H7 (cell line): ENCODE measurements at places on chromosomes 2 and 18.

DNA sequence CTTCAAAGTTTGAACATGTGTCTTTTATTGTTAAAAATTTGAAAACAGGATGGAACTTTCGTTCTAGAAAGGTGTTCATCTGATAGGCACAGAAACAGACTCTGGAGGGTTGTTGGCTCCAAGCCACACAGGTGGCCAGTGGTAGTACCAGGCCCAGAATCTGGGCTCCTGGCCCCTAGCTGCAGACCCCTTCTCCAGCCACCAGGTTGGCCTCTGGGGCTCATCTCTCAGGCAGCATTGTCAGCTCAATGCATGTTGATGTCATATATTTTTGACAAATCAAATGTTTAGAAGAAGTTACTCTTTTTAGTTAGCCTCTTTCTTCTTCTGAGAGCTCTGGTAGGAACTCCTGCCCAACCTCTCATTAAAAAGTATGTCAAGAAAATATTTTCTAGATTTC is 34.5 kb upstream of the CHRNA1 start:
- DNase-seq = no peak

DNA sequence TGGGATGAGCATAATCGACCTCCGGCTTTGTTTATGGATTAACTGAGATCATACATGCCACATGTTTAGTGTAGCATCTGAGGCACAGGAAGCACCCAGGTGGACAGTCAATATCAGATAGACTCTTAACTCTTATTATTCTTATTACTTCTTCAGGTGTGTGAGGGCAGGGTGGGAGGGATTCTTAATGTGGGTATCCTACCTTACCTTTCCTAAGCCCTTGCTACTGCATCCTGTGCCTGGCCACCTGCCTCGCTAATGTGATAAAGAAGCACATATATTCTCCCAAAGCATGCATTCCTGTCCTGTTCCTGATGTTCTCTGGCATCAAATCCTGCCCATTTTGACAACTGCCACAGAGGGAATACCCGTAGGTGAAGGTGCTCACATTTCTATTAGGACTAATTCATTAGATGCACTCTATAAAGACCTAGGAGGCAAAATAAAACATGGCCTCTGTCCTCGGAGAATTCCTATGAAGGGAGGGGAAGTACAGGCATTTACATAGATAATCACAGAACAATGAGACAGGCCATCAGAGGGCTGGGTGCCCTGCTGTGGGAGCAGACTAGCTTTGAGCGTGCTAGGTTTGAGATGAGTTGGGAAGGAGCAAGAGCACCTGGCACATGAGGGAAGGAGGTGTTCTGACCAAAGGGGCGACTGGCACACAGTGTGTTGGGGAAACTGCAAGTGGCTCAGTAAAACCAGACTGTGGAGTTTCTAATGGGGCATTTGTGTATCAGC is 19.5 kb upstream of the CELF4 start:
- DNase-seq = peak; percentile 79

DNA sequence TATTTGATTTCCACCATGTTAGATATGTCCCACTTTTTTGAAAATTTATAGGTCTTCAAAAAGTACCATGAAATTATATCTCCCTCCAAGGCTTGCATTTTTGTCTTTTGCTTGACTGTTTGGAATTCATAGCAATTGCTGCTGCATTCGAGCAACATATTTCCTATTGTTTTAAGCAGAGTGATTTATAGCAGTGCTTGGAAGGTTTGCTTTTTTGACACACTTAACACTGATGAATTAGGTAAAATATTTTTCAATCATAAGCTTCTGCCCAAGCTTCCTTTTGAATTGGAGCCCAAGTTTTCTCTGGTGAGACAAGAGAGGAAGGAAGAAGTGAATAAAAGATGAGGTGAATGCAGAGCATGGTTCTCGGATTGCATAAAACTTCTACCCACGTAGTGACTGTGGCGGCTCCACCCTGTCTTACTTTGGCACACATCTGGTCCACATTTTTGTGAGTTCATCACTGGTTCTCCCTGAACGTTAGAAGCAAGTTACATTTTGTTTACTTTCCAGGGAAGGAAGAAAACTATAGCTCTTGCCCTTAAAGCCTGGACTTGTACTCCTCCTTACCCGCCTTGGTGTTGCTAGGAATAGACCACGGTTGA is 667.0 kb downstream of the TSN start:
- no peak for DNase-seq

DNA sequence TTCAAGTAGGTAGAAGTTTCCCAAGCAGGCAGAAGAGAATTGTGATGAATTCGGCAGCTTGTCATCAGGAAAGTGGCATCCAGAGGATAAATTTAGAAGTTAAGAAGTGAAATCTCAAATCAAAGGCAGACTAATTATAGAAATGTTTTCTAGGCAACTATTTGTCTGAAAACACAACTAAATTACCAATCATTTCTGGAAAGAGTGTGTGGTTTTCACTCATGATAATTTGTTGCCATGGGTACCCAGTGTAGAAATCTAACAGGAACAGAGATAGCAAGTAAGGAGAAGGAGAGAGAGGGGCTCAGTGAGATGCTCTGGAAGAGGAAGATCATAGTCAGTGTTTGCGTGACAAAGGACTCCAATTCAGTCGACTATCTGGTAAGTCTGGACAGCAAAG is 208.1 kb downstream of the NCKAP5 start:
- DNase-seq = no peak

GRCh38 chr2:134707330-134707676 is 11.5 kb downstream of the TMEM163 start:
- no peak for DNase-seq

- DNase-seq = no peak
Observed at GRCh38 chr18:59719544-59720181, 22.4 kb upstream of the CCBE1 start.

- no peak for DNase-seq
Observed at GRCh38 chr2:33229646-33230045, 246.8 kb upstream of the RASGRP3 start.

- no peak for DNase-seq
Observed at GRCh38 chr2:222752746-222753145, 81.3 kb downstream of the MOGAT1 start.

GRCh38 chr2:66874411-66874810 is 439.5 kb downstream of the MEIS1 start:
- no peak for DNase-seq

- no peak for DNase-seq
Observed at GRCh38 chr2:132984731-132985130, 314.7 kb upstream of the LYPD1 start.

GRCh38 chr2:62956651-62957050 is 94.0 kb upstream of the OTX1 start:
- no peak for DNase-seq

DNA sequence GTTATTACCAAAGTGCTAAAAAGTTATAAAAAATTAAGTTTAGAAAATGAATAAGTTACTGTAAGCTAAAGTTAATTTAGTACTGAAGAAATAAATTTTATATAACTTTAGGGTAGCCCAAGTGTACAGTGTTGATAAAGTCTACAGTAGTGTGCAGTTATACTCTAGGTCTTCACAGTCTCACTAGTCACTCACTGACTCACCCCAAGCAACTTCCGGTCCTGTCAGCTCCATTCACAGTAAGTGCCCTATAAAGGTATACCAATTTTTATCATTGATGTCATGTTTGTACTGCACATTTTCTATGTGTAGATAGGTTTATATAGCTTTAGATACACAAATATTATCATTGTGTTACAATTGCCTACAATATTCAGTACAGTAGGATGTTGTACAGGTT is 518.3 kb upstream of the PIK3C3 start:
- DNase-seq = no peak

- DNase-seq = no peak
Observed at GRCh38 chr18:32707147-32707546, 65.7 kb downstream of the KLHL14 start.

- DNase-seq = peak; percentile 73
Observed at GRCh38 chr2:56191617-56192016, 7.8 kb downstream of the CCDC85A start.

DNA sequence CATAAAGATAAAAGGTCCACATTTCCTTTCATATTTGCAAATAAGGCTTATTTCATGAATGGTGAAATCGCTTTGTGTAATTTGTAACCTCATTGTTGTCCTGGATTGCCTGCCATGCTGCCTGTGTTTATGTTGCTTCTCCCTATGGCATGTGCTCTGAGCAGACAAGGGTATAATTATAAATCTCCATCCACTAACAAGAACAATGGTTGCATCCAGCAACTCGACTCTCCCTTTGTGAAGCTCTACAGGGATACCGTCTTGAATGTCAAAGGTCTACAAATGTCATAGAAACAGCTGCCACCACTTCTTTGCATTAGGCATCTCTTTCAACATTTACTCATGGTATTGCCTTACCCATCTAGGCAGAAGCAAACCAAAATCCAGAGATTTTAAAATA is 209.6 kb downstream of the SLC8A1 start:
- DNase-seq = peak; percentile 35

DNA sequence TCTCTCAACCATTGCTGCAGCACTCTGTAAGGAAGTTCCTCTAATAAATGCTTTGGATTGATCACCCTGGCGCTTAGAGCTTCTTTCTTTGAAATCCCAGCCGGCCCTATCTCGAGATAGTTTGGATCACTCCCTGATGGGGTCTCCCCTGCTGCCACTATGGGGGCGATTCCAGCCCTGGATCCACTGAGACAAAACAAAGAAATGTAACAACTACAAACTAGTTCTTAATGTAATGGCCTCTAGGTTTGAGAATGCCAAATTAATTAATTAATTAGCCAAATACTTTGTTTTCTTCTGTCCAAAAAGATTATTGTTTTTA is 15.2 kb downstream of the SRSF7 start:
- no peak for DNase-seq

GRCh38 chr18:11260961-11261461 is 111.6 kb upstream of the PIEZO2 start:
- peak; percentile 56 for DNase-seq

- no peak for DNase-seq
Observed at GRCh38 chr2:187552828-187553681, 1.2 kb downstream of the TFPI start.

GRCh38 chr2:9263428-9263827 is 56.8 kb downstream of the ASAP2 start:
- DNase-seq = no peak

GRCh38 chr2:195820867-195821565 is 164.0 kb downstream of the SLC39A10 start:
- no peak for DNase-seq

DNA sequence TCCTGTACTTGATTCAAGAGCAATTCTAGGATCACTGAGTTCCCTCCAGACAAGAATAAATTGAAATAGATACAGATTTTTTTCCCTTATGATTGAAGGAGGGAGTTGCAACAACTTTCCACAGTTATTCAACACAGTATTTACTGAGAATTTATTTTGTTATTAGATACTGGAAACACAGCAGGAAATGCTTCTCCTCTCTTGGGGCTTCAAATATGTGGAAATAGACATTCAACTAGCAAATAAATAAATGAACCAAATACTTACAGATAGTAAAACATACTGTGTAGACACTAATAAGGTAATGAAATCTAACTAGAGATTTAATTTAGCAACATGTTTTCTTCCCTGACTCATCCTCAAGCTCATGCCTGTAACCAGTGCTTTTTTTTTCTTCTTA is 169.2 kb downstream of the LNPK start:
- no peak for DNase-seq

DNA sequence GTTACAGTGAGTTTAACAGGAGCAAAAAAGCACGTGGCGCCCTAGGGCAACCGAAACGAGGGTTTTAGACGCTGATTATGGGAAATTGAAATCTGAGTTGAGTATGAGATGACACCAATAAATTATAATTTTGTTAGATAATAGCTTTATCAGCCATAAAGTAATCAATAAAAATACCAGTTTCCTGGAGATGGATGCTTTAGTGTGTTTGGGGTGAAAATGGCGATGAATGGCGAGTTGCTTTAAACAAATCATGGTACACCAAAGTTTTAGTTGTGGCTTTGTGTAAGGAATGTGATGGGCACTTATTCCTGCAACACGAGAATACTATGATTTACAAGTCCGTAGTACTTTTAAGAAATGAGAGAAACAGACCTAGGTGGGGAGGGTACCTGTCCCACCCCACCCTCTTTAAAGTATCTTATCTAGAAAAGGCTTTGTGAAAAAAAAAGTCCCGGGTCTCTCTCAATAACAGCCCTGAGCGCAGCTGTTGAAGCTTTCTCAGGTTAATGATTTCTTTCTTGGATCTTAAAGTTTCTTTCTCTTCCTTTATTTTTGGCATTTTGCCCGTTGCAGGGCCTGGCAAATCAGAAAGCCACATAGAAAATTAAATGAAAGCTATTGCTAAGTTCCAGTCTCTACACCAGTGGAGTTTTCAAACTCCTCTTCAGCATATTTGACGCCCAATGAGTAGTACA is 1.5 kb upstream of the RRM2 start:
- DNase-seq = no peak

GRCh38 chr2:14781142-14781541 is 148.6 kb downstream of the LRATD1 start:
- DNase-seq = no peak

GRCh38 chr2:173854840-173855239 is 110.3 kb downstream of the SP3 start:
- no peak for DNase-seq

DNA sequence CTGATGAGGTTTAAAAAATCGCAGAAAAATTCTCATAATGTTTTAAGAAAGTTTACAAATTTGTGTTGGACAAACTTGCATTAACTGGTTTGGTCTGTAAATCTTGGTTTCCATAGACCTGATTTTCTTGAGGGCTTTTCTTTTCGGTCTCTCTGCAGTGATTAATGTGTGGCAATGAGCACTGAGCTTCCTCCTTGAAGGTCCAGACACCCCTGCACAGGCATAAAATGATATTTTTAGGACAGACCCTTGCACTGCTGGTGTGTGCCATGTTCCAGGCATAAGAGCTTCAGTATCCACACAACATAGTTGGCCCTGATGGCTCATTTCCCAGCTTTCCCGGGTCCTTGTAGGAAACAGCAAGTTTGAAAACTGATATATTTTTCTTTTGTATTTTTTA is 33.7 kb downstream of the MRPL33 start:
- no peak for DNase-seq

- no peak for DNase-seq
Observed at GRCh38 chr2:27823569-27823968, 52.0 kb downstream of the MRPL33 start.

DNA sequence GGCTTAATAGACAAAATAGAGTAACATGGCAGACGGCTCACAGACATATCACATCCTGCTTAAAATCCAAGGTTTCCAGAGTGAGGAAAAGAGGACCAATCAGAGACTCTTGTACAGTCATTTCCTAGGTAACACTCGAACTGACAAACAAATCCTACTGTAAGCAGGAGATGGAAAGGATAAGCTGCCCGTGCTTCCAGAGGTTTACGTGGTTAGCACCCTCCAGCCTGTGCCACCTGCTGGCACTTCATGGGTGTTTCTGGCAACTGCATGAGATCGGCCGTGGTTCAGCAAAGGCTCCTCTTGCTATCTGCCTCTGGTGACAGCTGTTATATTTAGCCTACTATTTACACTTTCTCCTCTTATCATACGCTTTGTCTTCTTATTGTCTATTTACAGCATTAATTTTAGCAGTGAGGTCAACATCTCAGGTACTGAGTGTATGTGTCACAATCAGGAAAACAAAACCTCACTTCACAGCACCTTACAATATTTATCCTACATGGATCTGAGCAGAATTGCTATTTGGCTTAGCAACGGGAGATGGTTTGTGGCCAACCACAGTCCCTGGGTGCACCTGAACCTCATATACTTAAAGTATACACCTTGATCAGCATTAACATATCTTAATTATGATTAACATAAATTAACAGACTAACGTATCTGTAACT is 226.9 kb downstream of the TMEM163 start:
- no peak for DNase-seq
